ENCODE measurements at places on chromosomes 4 and X. TPM values are rescaled to one million over a fixed set of nuclear protein-coding genes. Genes with fewer than 3 reads are reported as not detected.

GRCh38 chr4:6199422-6199921, 877 bp downstream of the JAKMIP1 start:
- H3K4me1 ChIP-seq: no peaks in the 10 kb centered on the region
- H3K36me3 ChIP-seq: no peaks in the 10 kb centered on the region
- peak overlapping the region; percentile 12 for H3K4me3 ChIP-seq
- no peaks in the 10 kb centered on the region for H3K27me3 ChIP-seq

DNA sequence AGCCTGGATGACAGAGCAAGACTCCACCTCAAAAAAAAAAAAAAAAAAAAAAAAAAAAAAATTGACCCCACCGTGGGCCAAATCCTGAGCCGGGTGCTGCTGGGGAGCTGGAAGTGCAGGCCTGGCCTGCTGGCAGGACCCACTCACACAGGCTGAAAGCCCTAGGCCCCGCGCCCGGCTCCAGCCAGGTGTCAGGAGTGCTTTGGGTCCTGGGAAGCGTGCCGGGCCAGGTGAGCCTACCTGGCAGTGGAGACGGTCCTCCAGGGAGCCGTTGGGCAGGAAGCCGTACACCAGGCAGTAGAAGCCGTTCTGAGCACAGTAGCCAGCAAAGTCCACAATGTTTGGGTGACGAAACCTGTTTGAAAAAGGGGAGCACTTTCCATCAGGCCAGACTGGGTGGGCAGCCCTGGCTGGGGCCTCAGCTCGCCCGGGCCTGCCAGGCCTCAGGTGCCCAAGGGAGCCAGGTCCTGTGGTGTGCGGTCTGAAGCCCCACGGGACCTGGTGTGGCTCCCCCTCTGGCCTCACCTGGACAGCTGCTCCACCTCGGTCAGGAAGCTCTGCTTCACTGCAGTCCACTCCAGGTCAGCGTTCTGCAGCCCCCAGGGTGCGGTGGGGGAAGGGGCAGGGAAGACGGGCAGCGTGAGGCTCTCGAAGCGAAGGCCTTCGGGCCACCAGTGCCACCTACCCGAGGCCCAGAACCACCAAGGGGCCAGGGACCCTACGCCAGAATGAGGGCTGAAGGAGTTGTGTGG, 1.8 kb downstream of the IRAK1 start:
- no peak overlapping the region for H3K4me3 ChIP-seq
- no peaks in the 10 kb centered on the region for H3K36me3 ChIP-seq
- DNase-seq: no peak
- no peaks in the 10 kb centered on the region for H3K4me1 ChIP-seq

DNA sequence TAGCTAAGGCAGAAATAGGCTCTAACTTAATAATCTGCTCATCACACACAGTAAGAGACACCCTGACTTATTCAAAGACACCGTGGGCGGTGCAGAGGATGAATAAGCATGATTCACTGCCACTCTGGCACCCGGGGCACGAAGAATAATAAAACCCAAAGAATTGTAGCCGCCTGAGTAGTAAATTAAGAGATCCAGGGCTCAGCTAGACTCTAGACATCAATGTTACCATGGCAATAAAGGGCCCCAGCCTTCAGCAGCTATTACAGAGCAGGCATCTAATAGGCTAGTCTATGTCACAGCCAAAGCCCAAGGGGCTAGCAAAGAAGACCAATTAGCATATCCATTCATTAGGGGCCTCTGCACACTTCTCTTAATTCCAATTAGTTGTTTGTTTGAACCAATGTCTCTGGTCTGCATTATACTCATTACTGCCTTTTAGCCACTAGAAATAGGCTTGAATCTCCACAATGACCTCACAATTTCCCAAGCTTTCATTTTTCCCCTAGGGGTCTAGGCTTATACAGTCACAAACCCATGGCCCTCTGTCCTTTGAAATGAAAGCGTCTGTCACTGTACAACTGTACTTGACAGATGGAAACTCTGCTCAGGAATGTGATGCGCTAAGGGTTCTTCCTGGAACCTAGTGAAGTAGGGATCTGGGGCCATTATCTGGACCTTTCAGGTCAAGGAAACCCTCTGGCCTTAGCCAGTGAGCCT, 3.0 kb upstream of the ATP1B4 start:
- H3K4me3 ChIP-seq: no peak overlapping the region
- H3K36me3 ChIP-seq: no peaks in the 10 kb centered on the region
- no peak for DNase-seq

- no peaks in the 10 kb centered on the region for H3K27me3 ChIP-seq
- H3K4me1 ChIP-seq: no peaks in the 10 kb centered on the region
- H3K36me3 ChIP-seq: no peaks in the 10 kb centered on the region
These were observed 20.6 kb downstream of the GRPR start for GRCh38 chrX:16143968-16144367.

The PNMA3 gene
- total RNA-seq: 0.83 TPM

The DOK7 gene
- total RNA-seq: 10.4 TPM

The RS1 gene
- not detected for total RNA-seq

The TGIF2LX gene
- total RNA-seq: not detected
